Lung (tissue), 17 donors: ENCODE measurements at places on chromosomes 4 and X. TPM values are rescaled to one million over a fixed set of nuclear protein-coding genes. Genes with fewer than 3 reads are reported as not detected.

DNA sequence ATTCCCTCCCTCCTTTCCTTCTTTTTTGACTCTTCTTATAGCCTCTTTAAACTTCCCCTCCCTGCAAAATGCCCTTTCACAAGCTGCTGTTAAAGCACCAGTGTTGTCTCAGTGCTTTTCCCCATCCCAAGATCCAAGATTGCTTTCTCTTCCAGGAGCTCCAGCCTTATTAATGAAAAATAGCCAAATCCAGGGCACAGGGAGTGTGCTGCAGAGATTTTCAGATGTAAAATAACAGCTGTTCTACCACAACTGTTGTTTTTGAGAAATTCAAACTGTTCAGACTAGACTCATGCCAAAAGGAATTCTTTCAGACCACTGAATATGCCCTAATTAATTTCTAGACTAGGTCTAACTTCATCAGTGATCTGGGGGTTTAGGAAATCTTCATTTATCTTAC is 47.0 kb upstream of the GPC3 start:
- H3K27ac ChIP-seq, result no peak overlapping the region
- no peaks in the 10 kb centered on the region for H3K36me3 ChIP-seq
- DNase-seq, result no peak
- no peak overlapping the region for H3K4me3 ChIP-seq
- H3K4me1 ChIP-seq, result no peaks in the 10 kb centered on the region
- H3K27me3 ChIP-seq, result peaks cover 11% of the 10 kb centered on the region

- DNase-seq, result no peak
- H3K27me3 ChIP-seq, result no peaks in the 10 kb centered on the region
- H3K36me3 ChIP-seq, result no peaks in the 10 kb centered on the region
- no peaks in the 10 kb centered on the region for H3K4me1 ChIP-seq
- H3K27ac ChIP-seq, result no peak overlapping the region
Measured at GRCh38 chr4:6175426-6175825, 24.9 kb downstream of the JAKMIP1 start.

GRCh38 chr4:168433571-168433970 is 46.7 kb downstream of the DDX60L start:
- no peak overlapping the region for H3K27ac ChIP-seq
- H3K27me3 ChIP-seq, result no peaks in the 10 kb centered on the region
- no peak for DNase-seq
- no peaks in the 10 kb centered on the region for H3K4me1 ChIP-seq

GRCh38 chr4:182937268-182938204 is 20.4 kb upstream of the DCTD start:
- no peaks in the 10 kb centered on the region for H3K36me3 ChIP-seq
- H3K27me3 ChIP-seq, result peaks cover 3% of the 10 kb centered on the region
- no peak overlapping the region for H3K27ac ChIP-seq
- no peak overlapping the region for H3K4me3 ChIP-seq

- no peak overlapping the region for H3K4me3 ChIP-seq
- no peak overlapping the region for H3K27ac ChIP-seq
- peak; percentile 78 for DNase-seq
- H3K36me3 ChIP-seq, result no peaks in the 10 kb centered on the region
- no peaks in the 10 kb centered on the region for H3K27me3 ChIP-seq
Measured at GRCh38 chr4:1201851-1202525, 29.6 kb upstream of the SPON2 start.

GRCh38 chrX:51182545-51182944 is 150.1 kb upstream of the NUDT10 start:
- no peaks in the 10 kb centered on the region for H3K4me1 ChIP-seq
- no peaks in the 10 kb centered on the region for H3K27me3 ChIP-seq
- H3K4me3 ChIP-seq, result no peak overlapping the region
- DNase-seq, result no peak
- no peak overlapping the region for H3K27ac ChIP-seq

GRCh38 chrX:111411983-111412382 is at the start of gene DCX:
DCX (minus strand) TSS chrX:111412192; CDS start chrX:111410398, 1,794 bp downstream.
- no peak for DNase-seq
- no peaks in the 10 kb centered on the region for H3K4me1 ChIP-seq
- H3K4me3 ChIP-seq, result no peak within 1 kb of the TSS
- no peaks in the 10 kb centered on the region for H3K36me3 ChIP-seq

DNA sequence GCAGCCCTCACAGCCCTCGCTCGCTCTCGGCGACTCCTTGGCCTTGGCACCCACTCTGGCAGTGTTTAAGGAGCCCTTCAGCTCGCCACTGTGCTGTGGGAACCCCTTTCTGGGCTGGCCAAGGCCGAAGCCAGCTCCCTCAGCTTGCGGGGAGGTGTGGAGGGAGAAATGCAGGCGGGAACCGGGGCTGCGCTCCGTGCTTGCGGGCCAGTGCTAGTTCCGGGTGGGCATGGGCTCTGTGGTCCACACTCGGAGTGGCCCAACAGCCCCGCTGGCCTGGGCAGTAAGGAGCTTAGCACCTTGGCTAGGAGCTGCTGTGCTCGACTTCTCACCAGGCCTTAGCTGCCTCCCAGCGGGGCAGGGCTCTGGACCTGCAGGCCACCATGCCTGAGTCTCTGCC is 192.6 kb downstream of the COX18 start:
- no peaks in the 10 kb centered on the region for H3K27me3 ChIP-seq
- no peaks in the 10 kb centered on the region for H3K36me3 ChIP-seq
- no peaks in the 10 kb centered on the region for H3K4me1 ChIP-seq
- no peak for DNase-seq
- no peak overlapping the region for H3K4me3 ChIP-seq

DNA sequence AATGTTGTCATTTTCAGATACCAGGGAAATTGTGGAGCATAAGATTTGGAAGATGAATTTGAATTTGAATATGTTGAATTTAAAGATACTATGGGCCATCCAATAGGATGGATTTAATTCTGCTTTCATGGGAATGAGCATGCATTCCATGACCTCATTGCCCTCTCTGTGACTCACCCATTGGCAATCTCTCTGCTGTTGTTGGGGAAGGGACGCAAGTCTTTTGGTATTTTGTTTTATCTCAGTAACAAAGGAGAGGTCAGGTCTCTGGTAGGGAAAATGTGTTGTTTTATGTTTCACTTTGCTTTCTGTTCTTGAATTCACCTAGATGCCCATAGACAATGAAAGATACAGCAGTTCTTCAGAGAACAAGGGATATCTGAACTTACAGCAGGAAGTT is 42.1 kb upstream of the MAGEA4 start:
- H3K36me3 ChIP-seq, result no peaks in the 10 kb centered on the region
- no peak overlapping the region for H3K4me3 ChIP-seq
- peaks cover 2% of the 10 kb centered on the region for H3K27me3 ChIP-seq
- no peaks in the 10 kb centered on the region for H3K4me1 ChIP-seq
- H3K27ac ChIP-seq, result no peak overlapping the region

GRCh38 chr4:142846108-142846728 is at the start of gene INPP4B:
INPP4B (minus strand) TSS chr4:142846301.
- H3K4me1 ChIP-seq, result no peaks in the 10 kb centered on the region

- H3K27ac ChIP-seq, result no peak overlapping the region
- no peaks in the 10 kb centered on the region for H3K27me3 ChIP-seq
- no peaks in the 10 kb centered on the region for H3K4me1 ChIP-seq
- no peak for DNase-seq
- H3K4me3 ChIP-seq, result no peak overlapping the region
Measured at GRCh38 chrX:66672106-66672505, 33.2 kb upstream of the EDA2R start.

DNA sequence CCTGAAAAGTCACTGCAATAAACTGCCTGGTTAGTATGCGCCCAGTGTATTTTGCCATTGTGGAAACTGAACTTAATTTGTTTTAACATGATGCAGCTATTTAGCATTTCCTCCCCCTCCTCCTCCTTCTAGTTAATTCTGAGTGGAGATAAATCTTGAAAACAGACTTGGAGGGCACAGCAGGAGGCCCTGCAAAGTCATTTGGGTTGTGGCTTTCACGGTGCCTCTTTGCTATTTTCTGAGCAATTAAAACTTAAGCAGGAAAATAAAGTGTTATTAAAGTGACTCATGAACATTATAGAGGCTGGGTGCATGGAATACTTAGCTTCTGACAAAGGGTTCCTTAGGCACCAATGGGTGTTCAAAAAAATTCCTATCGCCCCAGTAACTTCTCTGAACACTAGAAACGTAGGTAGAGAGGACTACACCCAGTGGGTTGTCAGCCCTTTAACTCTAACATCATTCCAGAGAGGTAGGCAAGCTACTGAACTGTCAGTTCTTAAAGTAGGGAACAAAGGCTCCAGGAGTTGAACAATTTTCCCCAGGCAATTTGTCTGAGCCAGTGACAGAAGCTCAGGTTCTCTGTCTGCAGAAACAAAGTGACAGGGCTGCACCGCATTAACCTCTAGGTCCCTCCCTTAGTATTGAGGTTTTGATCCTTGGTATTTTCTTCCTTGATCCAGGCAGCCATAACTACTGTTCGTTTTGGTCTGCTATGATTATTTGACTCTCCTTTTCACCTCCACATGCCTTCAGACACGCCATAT is 158.3 kb upstream of the KIT start:
- H3K36me3 ChIP-seq, result no peaks in the 10 kb centered on the region
- no peaks in the 10 kb centered on the region for H3K27me3 ChIP-seq
- DNase-seq, result no peak
- H3K27ac ChIP-seq, result no peak overlapping the region

DNA sequence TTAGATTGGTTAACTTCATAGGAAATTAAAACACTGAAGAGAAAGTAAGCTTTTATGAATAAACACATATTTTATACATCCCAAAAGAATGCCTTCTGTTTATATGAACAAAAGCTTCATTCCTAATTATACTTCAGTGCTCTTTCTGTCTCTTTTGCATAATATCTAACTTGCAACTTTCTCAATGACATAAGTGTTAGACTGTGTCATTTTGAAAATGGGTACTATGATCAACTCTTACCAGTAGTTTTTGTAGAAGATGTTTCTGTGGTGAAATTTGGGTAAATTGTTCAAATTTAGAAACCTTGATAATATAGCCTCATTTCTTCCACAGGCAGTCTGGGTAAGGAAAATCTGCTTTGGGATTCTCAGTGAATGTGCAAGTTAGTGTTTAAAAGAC is 991.4 kb downstream of the CCSER1 start:
- no peaks in the 10 kb centered on the region for H3K36me3 ChIP-seq
- no peaks in the 10 kb centered on the region for H3K4me1 ChIP-seq
- no peak overlapping the region for H3K4me3 ChIP-seq
- H3K27me3 ChIP-seq, result no peaks in the 10 kb centered on the region
- DNase-seq, result no peak

DNA sequence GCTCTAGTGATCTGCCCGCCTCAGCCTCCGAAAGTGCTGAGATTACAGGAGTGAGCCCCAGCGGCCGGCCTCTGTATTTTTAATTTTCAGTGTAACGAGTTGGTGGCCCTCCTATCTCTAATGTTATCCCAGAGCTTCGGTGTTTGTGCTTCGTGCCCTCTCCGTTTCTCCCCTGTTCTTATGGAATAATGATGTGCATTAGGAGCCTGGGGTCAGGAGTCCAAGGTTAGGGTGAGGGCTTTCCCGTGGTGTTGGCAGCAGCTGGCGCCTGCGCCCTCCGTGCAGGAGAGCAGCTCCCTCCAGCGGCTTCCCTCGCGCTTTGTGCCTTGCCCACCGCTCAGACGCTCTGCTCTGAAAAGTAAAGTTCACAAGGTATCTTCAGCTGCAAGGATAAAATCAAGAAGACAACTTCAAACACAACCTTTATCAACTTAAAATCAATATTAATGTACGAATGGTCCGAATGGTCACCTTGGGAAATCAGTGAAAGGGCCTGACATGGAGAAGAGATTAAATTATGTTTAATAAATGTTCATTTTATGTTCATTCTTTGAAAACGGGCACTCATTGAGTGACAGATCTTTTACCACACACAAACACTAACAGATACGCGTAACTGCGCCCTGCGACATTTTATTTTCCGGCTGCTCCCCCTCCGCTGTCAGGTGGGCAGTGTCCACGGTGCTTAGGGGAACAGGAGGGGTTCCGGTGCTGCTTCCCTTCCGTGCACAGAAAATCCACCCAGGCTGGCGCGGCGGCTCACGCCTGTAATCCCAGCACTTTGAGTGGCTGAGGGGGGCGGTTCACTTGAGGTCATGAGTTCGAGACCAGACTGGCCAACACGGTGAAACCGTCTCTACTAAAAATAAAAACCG is 62.4 kb downstream of the TRAPPC11 start:
- no peaks in the 10 kb centered on the region for H3K36me3 ChIP-seq
- H3K27ac ChIP-seq, result peak overlapping the region; percentile 56
- no peak overlapping the region for H3K4me3 ChIP-seq
- peak; percentile 75 for DNase-seq

- peak; percentile 34 for DNase-seq
- H3K36me3 ChIP-seq, result no peaks in the 10 kb centered on the region
- H3K4me1 ChIP-seq, result peaks cover 5% of the 10 kb centered on the region
- no peak overlapping the region for H3K4me3 ChIP-seq
- H3K27ac ChIP-seq, result no peak overlapping the region
Measured at GRCh38 chr4:127143460-127144195, 489.1 kb upstream of the INTU start.

DNA sequence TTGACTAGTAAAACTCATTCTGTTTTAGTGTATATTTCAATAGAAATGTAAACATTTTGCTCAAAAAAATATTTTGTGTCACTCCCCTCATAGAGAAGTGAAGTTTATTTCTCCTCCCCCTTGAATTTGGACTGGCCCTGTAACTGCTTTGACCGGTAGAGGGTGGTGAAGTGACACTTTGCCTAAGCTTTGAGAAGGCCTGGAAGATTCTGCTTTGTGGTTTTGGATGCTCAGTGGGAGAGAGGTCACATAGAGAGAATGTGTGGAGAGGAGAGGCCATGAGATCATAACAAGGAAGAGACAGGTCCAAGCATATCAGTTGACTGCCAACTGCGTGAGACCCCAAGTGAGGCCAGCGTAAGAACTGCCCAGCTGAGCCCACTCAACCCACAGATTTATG is 19.1 kb upstream of the ARX start:
- peaks cover 2% of the 10 kb centered on the region for H3K27me3 ChIP-seq
- H3K4me3 ChIP-seq, result no peak overlapping the region
- no peak overlapping the region for H3K27ac ChIP-seq
- H3K36me3 ChIP-seq, result no peaks in the 10 kb centered on the region
- no peak for DNase-seq
- H3K4me1 ChIP-seq, result no peaks in the 10 kb centered on the region

GRCh38 chr4:53273726-53274125 is 92.1 kb downstream of the SCFD2 start:
- no peaks in the 10 kb centered on the region for H3K4me1 ChIP-seq
- no peak overlapping the region for H3K27ac ChIP-seq
- DNase-seq, result no peak
- no peaks in the 10 kb centered on the region for H3K27me3 ChIP-seq

- H3K36me3 ChIP-seq, result peaks cover 14% of the 10 kb centered on the region
- H3K27me3 ChIP-seq, result no peaks in the 10 kb centered on the region
- H3K27ac ChIP-seq, result no peak overlapping the region
- peak; percentile 51 for DNase-seq
Measured at GRCh38 chr4:39825090-39825489, 127.2 kb downstream of the UBE2K start.

GRCh38 chr4:183223053-183223452 is 97.0 kb downstream of the CLDN22 start:
- no peak for DNase-seq
- no peaks in the 10 kb centered on the region for H3K36me3 ChIP-seq
- H3K4me3 ChIP-seq, result no peak overlapping the region
- no peaks in the 10 kb centered on the region for H3K27me3 ChIP-seq
- no peak overlapping the region for H3K27ac ChIP-seq

GRCh38 chr4:102780476-102781144 is 19.8 kb upstream of the MANBA start:
- no peaks in the 10 kb centered on the region for H3K36me3 ChIP-seq
- no peaks in the 10 kb centered on the region for H3K27me3 ChIP-seq
- H3K4me1 ChIP-seq, result no peaks in the 10 kb centered on the region

Gene MAGEA6
- total RNA-seq, result not detected

Gene ADH1C
- total RNA-seq, result 6.9 TPM

Gene F9
- not detected for total RNA-seq

Gene CYSLTR1
- 5.4 TPM for total RNA-seq

Gene CLGN
- 2.9 TPM for total RNA-seq

Gene FAM236B
- total RNA-seq, result not detected

Gene CTAG1B
- total RNA-seq, result not detected
